ENCODE measurements at places on chromosomes 16 and 17. TPM values are rescaled to one million over a fixed set of nuclear protein-coding genes. Genes with fewer than 3 reads are reported as not detected.

DYNLL2 gene
- 52.6 TPM for total RNA-seq

DNA sequence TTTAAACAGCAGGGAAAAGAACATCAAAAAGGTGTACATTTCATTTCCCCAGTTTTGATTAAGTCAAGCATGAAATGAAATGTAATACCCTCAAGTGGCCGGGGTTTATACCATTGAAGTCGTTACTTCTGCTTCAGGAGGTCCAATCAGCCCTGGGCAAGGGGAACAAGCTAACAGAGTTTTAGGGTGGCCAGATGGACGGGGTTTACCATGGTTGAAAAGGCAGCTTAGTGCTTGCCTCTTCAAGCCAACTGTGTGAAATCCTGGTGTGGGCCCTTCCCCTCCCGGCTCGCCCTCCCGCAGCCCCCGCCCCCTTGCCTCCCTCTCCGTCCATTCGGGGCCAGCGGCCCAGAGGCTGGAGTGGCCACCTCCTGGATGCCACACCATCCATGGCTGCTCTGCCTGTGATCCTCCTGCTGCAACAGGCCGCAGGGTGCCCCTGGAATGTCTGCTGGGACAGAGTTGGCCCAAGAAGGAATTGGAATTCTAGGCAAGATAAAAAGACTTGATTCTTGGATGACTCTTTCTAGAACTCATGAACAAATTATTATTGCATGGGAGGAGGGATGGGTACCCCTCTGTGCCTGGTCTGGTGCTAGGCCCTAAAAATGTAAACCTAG lies 296.2 kb upstream of the IRX3 start:
- H3K36me3 ChIP-seq, result no peaks in the 10 kb centered on the region
- H3K4me1 ChIP-seq, result peaks cover 21% of the 10 kb centered on the region
- peak; percentile 95 for DNase-seq
- no peak overlapping the region for H3K27ac ChIP-seq
- H3K27me3 ChIP-seq, result peaks cover 96% of the 10 kb centered on the region

KRTAP3-1 gene
- total RNA-seq, result not detected

USP43 gene
- not detected for total RNA-seq

DNA sequence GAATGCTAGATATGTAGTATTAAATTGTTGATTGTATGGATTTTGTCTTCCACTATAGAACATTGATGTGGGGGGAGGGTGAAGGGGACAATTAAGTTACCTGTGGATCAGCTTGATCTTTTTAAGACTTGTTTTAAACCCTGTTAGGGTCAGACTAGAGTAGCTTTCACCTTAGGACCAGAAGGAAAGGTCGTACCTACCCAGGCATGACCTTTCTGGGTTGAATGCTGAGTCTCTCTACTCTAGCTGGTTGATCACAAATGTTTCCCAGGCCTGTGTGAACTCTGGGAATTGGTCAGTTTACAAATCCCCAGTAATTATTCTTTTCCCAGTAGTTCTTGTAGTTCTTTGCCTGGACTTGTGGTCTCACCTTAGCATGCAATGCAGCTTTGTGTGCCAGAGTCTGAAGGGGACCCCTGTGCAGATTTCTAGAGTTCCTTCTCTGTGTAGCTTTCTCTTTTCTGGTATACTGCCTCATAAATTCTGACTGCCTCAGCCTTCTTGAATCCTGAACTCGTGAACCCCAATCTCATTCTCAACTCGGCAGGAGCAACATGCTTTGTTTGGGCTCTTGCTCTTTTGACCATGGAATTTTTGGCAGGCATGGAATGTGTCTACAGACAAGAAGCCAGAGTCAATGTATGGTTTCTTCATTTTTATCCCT lies 54.1 kb downstream of the VMP1 start:
- DNase-seq, result peak; percentile 54
- peak overlapping the region; percentile 20 for H3K27ac ChIP-seq
- H3K27me3 ChIP-seq, result no peaks in the 10 kb centered on the region
- no peaks in the 10 kb centered on the region for H3K36me3 ChIP-seq

- no peaks in the 10 kb centered on the region for H3K4me1 ChIP-seq
- no peak overlapping the region for H3K27ac ChIP-seq
- no peak overlapping the region for H3K4me3 ChIP-seq
- H3K36me3 ChIP-seq, result peaks cover 5% of the 10 kb centered on the region
These were observed 16.8 kb upstream of the COG7 start for GRCh38 chr16:23469814-23470213.

Measured in neural progenitor cell (in vitro differentiated cells).